NCI-H1105 treated with DMSO at 0.1 percent for 48 hours (cell line): ENCODE measurements at places on chromosomes 7 and 10.

- no peak for DNase-seq
Observed at GRCh38 chr7:16773884-16774283, 20.3 kb downstream of the TSPAN13 start.

GRCh38 chr7:85412912-85413311 is 226.1 kb upstream of the SEMA3D start:
- no peak for DNase-seq

- DNase-seq = no peak
Observed at GRCh38 chr10:44576702-44577191, 191.8 kb upstream of the CXCL12 start.

- DNase-seq = no peak
Observed at GRCh38 chr10:3538656-3539531, 246.1 kb downstream of the KLF6 start.

DNA sequence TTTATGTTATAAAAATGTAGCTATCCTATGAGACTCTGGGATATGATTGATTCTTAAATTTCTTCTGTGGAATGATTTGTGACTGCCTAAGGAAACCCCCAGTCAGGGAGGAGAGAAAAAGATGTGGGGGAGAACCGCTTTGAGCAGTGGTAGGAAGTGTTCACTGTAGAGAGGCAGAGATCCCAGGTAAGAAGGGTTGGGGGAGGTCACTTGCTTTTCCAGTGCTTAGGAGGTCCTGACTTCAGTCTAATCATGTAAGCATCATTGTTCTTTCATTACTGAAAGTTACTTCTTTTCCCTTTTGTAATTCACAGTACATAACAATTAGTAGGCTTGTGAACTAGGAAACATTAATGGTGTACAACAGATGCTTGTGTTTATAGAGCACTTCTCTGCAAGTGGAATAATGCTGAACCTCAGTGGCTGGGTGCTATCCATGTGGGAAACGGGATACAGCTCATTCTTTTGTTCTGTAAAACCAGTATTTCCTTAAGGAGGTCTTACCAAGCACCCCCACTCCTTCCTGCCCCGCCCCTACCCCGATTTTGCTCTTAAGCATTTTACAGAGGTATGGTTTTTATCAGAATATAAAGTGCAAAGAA is 165.4 kb downstream of the ST7 start:
- no peak for DNase-seq

- DNase-seq = no peak
Observed at GRCh38 chr10:46223064-46223480, 63.7 kb upstream of the ANTXRL start.
